ENCODE measurements at places on chromosomes 11 and 22.

DNA sequence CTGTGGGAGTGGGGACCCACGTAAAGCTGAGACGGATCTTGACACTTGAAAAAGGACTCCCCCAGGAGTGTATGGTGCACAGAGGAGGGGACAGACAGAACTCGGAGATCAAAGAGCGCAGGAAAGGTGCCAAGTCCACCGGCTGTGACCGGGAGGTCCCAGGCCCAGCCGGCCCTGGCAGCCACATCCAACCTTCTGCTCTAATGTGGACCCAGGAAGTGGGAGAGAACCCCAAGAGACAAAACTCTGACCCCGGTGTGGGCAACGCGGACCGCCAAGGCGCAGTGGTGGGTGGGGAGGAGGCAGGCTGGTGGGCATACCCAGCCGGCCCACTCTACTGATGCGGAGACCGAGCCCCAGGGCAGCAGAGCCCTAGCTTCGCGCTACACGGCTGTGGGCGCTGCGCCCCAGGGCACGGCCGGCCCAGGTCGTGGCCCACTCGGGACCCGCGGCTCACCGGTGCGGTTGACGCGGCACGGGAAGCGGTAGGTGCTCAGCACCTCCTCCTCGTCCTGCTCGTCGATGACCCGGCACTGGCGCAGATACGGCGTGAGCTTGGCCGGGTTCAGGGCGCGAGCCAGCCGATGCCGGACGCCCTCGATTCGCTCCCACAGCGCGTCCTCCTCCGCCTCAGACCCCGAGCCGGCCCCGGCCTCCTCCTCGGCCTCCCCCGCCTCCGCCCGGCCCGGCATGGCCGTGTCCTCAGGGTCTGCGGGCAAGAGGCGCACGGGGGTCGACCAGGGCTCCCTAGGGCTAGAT lies 527 bp downstream of the CARD10 start:
- no peak for DNase-seq

DNA sequence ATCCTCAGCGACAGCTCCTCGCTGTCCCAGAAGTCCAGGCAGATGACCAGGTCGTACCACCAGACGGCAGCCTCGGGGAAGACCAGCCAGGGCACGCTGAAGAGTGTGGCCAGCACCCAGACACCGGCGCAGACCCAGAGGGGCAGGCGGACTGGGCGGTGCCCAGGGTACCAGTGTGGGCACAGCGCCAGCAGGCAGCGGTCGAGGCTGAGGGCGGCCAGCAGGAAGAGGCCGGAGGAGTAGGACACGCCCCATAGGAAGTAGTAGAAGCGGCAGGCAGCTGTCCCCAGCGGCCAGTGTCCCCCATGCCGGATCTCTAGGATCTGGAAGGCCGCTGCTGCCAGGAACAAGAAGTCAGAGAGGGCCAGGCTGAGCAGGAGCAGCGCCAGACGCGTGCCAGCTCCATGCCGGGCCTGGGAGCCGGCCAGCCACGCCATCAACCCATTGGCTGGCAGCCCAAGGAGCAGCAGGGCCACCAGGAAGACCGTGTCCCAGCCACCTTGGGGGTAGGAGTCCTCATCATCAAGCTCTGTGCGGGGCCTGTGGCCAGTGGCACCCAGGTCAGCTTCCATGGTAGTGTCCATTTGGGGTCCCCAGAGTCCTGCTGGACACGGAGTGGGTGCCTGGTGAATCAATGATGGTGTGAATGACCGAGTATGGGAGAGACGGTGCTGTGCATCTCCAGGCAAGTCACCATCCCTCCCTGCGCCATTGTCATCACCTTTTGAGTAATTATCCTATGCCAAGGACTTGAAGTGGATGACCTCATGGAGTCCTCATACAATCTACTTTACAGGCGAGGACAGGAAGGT lies at the start of gene GPR152:
Gene GPR152, minus strand, starts transcription at position 589 of the 812 bp plus-strand sequence. Its CDS starts 5 bp downstream, at position 584.
- DNase-seq, result no peak

GRCh38 chr11:74673693-74674360 lies 57.4 kb downstream of the CHRDL2 start:
- no peak for DNase-seq

- no peak for DNase-seq
Observed at GRCh38 chr11:27122001-27122400, 81.4 kb downstream of the BBOX1 start.

DNA sequence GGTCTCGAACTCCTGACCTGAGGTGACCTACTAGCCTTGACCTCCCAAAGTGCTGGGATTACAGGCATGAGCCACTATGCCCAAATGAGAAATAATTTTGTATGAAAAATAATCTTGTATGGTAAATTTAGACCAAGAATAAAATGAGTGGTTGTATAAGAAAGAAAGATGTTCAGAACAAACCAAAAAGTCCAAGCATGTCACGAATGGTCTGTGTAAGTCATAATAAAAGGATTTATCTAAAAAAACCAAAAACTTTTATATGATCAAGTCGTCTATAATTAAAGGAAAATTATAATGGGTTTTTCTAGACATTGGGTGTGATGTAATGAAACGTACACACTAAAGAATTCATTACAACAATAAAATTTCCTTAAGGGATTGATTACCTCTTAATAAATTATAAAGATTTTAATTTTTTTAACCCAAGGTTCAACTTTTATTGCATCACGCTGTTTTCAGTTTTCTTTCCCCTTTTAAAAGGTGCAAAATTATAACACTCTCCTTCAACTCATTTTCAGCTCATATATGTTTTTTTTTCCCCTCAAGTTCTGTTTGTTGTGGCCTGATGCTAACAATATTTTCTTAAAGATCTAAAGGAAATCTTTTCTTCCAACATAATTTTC lies 8.9 kb upstream of the AQP11 start:
- DNase-seq, result no peak

DNA sequence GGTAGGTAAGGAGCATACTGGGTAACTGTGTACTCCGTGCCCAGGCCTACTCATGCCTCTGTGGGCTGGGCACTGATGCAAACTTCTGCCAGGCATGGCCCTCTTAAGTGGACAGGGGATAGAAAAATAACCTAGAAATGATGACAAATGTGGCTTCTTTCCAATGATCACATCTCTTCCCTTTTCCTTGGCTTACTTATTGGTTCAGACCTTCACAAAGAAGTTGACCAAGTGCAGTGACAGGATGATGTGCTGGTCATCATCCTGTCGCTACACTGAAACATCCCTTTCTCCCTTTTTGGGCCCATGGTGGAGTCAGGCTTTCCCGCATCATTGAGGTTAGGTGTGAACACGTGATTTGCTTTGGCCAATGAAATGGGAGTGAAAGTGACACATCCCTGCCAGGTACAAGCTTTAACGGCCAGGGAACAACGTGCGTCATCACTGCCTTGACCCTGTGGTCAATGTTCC lies 31.8 kb upstream of the APOBEC3A start:
- no peak for DNase-seq

DNA sequence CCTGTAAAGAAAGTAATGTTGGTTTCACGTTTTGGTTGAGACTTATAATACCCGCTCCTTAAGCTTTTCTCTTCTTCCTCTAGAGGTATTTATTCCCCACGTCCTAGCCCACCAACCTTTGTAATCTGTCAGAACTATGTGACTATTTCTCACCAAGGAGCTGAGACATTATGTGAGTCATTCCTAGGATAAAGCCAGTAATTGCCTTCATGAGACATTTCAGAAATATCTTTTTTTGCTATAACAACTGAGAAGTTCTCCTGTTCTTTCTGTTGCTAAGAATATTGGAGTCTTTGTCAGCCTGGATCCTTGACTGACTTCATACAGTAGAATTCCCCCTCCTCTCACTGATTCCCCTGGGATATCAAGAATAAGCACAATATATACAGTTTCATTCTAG lies 1497.0 kb upstream of the TENM4 start:
- DNase-seq, result no peak

- DNase-seq, result no peak
Observed at GRCh38 chr11:73856031-73856567, 20.5 kb downstream of the COA4 start.

DNA sequence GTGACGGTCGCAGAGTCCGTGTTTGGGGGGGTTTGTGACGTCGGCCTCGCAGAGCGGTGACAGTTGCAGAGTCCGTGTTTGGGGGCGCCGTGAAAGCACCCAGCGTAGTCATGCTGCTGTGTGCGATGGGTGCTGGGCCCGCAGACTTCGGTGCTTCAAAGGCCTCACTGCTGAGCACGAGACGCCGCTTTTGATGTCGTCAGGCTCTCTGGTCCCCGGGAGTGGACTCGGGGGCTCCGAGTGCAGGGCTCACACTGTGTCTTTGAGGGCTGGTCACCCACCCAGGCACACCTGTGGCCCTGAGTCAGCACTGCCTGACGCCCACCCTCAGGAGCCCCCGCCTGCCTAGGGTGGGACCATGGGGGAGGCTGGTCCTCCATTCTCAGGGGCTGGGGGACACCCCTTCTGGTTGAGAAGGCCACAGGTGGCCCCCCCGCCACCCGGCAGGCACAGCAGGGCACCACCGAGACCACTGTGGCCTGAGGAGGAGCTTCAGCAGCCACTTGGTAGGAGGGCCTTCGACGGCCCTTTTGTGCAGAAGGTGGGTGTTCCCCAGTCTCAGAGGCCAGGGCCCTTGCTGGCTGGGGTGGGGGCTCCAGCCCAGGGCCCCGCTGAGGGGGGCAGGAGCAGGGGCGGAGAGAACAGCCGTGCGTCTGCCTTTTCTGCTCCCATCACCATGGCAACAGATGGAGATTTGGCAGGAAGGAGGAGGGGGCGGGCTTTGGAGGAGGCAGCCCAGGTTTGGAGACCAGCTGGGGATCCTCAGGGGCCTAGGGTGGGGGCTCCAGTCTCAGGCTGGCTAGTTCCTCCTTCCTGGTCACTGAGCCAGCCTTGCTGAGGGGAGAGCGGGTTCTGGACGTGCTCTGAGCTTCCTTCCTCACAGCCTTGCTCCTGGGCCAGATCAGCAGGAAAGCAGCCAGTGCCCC lies 20.9 kb downstream of the BRSK2 start:
- DNase-seq, result no peak

- no peak for DNase-seq
Observed at GRCh38 chr11:32154275-32154674, 63.4 kb downstream of the RCN1 start.

DNA sequence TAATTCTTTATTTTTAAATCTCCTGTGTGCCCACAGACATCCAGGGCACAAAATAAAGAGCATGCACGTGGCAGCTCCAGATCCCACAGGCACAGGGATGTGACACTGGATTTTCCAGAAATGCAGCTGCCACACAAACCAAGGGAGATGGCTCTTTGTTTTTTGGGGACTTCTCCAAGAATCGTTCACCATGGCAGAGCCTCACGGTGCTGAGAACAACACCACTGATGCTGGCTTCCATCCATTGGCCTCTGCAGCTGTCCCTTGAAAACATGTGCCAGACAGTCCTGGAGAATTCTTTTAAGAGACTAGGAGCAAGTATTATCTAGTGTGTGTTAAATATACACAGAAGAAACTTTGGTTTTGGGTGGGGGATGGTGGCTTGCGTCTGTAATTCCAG lies 108.4 kb upstream of the SLC22A12 start:
- no peak for DNase-seq

DNA sequence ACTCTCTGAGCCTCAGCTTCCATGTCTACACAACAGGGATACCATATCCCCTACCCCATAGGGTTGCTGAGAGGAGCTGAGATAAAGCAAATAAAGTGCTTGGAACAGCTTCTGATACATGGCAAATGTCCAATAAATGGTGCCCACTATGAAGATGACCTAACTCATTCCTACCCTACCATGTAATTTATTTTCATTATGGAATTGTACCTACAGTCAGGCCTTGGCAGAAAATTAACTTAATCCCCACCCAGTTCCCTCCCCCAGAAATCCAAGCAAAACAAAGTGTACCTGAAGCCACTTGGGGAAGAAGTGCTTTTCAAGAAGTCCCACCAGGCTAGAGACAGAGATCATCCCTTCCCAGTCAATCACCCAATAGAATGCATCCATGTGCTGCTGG lies 10.8 kb downstream of the SRRD start:
- no peak for DNase-seq

DNA sequence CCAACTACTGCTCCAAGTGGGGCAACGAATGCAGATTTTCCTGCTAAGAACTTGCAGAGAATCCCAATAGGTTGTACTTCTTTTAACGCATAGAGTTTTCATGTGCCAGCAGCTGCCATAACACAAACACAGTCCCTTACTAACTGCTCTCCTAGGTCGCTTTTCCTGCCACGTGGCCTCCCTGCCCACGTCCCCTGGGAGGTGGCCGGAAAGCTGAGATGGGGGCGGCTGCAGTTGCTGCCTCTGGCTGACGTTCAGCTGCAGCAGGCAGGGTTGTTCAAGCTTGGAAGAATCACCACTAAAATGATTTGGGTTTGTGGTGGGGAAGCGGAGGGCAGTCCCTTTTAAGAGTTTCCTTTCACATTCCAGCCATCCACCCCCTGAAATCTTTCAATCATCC lies 39.3 kb downstream of the ZNF202 start:
- DNase-seq, result no peak

DNA sequence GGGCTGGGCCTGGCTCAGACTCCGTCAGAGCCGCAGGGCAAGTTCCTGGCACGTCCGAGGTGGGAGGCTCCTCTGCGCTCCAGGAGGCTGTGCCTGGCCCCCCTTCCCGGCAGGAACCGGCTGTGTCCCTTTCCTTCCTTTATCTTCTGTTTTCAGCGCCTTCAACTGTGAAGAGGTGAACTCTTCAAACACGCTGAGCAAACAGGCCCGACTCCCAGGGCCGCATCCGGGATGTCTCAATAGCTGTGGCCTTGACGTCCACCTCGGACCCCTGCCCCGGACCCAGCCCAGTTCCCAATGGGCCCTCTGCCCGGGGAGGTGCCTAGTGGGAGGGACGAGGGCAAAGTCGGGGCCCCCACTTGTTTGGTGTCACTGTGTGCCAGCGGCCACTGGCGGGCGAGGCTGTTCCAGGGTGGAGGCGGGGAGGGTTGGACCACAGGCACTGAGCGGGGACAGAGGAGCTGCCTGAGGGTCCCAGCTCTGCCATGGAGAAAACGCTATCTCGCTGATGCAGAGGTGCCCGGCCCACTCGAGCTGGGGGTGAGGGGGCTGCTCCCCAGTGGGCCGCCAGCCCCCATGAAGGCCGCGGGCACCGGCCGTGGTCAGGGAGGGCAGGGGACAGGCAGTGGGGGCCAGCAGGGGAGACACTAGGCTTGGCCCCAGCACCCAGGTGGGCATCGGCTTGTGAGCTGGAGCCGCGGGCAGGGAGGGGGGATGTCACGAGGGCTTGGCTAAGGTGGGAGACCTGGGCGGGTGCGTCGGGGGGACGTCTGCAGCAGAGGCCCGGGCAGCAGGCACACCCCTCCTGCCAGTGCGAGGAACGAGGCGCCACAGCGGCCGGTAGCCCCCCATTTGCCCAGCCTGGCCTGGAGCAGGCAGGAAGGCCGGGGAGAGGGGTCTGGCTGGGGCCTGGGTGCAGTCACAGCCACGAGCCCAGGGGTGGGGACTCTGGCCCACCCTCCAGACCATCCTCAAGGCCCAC lies 2.7 kb upstream of the MUC5B start:
- no peak for DNase-seq

- no peak for DNase-seq
Observed at GRCh38 chr22:48960576-48960975, 867.1 kb downstream of the BRD1 start.

GRCh38 chr11:117430293-117430955 lies 102.8 kb downstream of the CEP164 start:
- no peak for DNase-seq

DNA sequence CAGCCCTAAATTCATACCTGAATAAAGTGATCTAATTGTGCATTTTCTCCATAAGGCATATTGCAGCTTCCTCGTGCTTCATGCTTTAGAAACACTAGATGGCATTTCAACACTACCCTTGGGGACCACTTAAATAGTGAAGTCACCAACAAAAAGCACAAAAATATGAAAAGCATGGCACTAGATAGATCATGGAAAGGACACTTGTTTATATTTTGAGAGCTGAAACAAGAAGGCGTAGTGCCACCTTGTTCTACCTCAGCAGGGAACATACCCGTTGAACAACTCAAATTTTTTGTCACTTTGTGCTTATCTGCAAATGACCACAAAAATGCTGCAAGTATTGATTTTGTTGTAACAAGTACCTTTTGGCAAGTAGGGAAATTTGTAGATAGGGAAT lies 8.6 kb downstream of the TBCEL start:
- no peak for DNase-seq

Data from effector CD4-positive, alpha-beta T cell (primary cell).